ENCODE measurements at places on chromosomes 4 and X.

- no peak for DNase-seq
These were observed 8.3 kb downstream of the RPS4X start for GRCh38 chrX:72268597-72269365.

GRCh38 chr4:71732066-71732465 is 51.8 kb downstream of the GC start:
- no peak for DNase-seq

DNA sequence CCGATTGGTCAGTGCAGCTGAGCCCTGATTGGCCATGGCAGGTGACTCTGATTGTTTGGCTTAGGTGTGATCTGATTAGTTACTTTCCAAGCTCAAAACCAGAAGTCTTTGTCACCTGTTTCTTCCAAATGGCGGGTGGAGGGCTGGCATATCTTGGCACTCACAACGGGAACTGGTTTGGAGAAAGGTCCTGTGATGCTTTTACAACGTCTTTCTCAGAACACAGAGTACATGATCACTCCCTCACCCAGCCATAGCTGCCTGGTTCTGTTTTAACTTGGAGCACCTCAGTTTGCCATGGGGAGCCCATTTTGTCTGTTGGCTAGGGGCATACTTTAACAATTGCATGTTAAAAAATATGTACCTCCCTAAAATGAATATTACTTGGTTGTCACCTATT is 13.0 kb upstream of the XK start:
- DNase-seq: no peak

DNA sequence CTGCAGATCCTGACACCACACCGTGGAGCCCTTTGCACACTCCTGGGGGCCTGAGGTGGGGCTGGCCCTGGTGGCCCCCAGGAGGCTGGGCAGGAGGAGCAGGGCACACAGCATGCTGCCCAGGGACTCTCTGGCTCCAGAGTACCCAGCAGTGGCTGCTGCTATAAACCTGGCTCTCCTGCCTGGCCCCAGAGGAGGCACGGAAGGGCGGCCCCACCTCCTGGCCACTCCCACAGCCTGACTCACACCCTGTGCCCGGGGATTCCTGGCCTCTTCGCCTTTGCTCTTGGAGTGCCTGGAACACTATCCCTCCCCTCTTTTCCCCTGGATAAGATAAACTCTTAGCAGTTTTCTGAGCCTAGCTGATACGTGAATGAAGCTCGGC is at the start of gene PSAPL1:
Gene PSAPL1 (minus strand): TSS at position 165 of the 385 bp plus-strand sequence. CDS start 51 bp downstream, at position 114.
- DNase-seq: peak; percentile 56

DNA sequence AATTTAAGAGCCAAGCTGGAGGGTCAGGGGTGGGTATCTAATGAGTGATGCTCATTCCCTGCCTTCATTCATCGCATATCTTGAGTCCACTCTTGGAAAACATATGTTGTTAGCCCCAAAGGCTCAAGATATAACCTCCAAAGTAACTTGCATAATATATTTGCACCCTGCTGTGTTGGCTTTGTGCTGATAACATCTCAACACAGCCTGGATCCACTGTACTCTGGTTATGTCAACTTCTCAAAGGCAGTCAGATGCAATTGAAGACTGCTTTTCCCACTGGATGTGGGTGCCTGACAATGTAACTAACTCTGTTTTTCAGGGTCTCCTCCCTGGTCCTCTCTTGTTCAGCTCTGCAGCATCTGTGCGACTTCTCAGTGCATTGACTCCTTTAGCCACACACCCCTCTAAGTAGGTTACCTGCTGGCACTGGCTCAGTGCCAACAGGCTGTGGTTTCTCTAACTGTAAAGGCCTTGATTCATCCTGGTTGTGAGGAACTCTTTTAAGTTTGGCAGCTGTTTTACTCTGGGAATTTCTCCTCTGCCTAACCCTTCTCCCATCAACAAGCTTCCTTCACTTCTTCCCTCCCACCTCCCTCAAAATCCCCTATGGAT is 28.1 kb downstream of the SLC16A2 start:
- no peak for DNase-seq

GRCh38 chr4:145528601-145529000 is 46.9 kb downstream of the SMAD1 start:
- no peak for DNase-seq

- no peak for DNase-seq
These were observed 57.1 kb upstream of the LIMCH1 start for GRCh38 chr4:41480896-41481311.

DNA sequence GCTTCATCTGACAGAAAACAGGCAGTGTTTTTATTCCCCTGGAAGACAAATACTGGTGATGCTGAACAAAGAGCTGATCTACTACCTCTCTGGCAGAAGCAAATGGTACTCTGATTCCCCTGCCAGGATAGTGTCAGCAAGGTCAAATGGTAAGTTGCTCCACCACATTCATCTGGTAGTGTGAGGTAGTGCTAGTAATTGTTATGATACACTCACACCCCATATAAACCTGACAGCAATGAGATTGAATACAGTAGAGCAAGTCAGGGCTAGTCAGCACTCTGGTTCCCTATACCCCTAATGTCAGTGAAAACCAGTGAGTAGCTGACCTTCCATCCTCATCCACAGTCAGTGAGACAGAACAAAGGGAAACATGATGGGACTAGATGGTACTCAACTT is 3.4 kb upstream of the SPIN4 start:
- no peak for DNase-seq

- no peak for DNase-seq
These were observed 126.2 kb downstream of the SLC39A8 start for GRCh38 chr4:102219129-102219528.

GRCh38 chrX:102491766-102492165 is 20.2 kb upstream of the TCP11X2 start:
- DNase-seq: no peak

DNA sequence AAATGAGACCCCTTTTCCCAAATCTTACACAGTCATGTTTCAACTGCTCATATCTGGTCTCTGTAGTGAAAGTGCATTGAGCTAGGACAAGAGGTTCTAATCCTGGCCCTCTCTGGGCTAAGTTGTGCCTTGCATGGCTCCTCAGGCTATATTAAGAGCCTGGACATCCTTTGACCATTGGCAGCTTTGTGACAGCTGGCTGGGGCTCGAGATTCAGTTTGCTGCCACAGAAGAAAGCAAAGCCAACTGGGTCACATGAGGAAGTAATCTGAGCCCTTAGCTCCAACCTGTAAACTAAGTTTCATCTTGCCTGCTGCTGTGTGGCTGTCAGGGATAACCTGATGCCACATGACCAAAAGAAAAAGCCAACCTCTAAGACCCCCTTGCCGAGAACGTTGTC is 51.8 kb upstream of the JADE1 start:
- no peak for DNase-seq

GRCh38 chr4:166274136-166274761 is 401.2 kb downstream of the TLL1 start:
- no peak for DNase-seq

GRCh38 chr4:53088152-53088551 is 226.0 kb downstream of the RASL11B start:
- DNase-seq: no peak

- no peak for DNase-seq
These were observed 194.0 kb upstream of the TTC29 start for GRCh38 chr4:147139455-147140198.

GRCh38 chr4:7981738-7982394 is 42.2 kb upstream of the AFAP1 start:
- peak; percentile 51 for DNase-seq

GRCh38 chrX:95318882-95319281 is 1365.8 kb upstream of the DIAPH2 start:
- no peak for DNase-seq

DNA sequence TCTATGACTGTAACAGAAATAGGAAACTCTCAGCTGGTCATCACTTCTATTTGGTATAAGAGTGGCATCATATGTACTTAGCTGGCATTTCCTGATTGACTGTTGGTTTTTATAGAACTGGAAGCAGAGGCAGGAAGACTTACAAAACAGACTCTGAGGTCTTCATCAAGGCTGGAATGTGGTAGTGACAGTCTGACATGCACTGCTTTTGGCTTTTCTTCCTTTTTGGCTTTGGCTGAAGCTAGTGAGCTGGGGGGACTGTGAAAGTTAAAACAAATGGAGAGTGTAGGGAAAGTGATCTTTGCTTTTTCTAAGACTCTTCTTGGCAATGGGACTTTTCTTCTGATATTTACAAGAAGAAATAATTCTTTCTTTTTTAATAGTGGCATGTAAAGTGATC is 121.1 kb upstream of the SLC4A4 start:
- DNase-seq: no peak

GRCh38 chr4:83862471-83862870 is 326.6 kb downstream of the GPAT3 start:
- DNase-seq: no peak

GRCh38 chr4:149574971-149575370 is 240.7 kb downstream of the IQCM start:
- DNase-seq: no peak

DNA sequence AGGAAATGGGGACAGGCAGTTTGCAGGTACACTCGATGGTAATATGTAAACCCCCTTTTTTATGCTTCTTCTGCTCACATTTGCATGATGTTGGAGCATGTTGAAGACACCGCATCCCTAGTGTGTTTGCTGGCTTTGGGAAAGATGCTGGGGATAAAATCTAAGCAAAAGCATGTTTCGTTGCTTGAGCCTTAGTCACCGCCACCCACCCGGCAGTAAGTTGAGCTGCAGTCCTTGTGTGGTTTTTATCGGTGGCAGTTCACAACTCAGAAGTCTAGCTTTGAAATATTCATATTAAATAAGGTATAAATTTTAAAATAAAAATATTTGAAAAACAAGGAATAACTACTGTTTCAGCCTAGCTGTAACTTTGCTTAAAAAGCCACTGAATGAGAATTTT is 21.7 kb upstream of the MND1 start:
- DNase-seq: no peak

GRCh38 chr4:113243312-113243711 is 193.9 kb downstream of the ANK2 start:
- DNase-seq: no peak

DNA sequence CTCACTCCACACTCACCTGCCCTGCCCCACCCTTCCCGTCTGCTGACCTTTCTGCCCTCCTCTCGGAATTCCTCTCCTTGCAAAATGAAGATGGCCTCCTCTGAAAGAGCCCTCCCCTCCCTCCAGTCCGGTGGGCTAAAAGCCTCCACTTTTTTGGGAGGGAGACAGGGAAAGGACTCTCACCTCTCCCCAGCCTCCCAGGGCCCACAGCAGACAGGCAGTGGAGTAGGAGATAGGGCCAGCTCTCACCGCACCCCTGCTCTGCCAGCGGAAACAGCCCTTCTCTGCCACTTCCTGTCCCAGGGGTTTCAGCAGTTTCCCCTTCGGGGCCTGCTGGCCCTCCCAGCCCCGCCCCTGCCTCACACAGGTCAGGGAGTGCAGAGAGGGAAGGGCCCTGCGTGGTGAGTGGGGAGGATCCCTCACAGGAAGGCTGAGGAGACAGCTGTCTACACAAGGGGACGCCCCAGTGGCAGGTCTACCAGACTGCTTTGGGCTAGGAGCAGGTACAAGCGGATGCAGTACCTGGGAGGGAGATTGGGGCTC is 18.2 kb downstream of the ELF4 start:
- DNase-seq: no peak

GRCh38 chrX:152806035-152806434 is 24.5 kb downstream of the CETN2 start:
- no peak for DNase-seq

GRCh38 chr4:108794136-108794535 is 31.3 kb upstream of the ETNPPL start:
- no peak for DNase-seq

- DNase-seq: no peak
These were observed 133.5 kb downstream of the BTC start for GRCh38 chr4:74660866-74661265.

DNA sequence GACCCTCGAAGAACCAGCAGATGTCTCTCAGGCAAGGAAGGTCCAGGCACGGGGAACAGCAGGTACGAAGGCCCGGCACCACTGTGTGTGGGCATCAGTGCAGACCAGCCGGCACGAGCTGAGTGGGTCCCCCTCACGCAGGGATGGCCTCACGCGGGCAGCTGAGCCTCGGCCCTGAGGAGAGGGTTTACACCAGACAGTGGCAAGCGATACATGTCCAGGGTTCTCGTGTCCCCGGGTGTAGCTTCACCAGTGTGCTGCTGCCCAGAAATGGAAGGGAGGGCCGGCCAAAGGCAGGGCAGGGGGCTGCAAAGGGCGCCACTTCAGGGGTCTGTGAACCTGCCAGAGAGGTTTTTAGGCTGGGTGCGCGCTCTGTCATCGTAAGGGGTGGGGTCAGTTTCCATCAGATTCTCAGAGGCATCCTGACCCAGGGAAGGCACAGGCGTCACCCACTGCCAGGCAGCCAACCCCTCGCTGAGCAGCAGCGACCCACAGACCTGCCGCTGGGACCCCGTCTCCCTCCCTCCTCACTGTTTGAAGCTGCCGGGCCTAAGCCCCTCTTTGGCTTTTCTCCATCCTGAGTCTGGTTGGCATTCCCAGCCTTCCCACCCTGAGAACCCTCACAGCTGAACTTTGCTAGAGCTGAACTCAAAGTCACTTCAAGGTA is 107.0 kb downstream of the CPZ start:
- DNase-seq: no peak

DNA sequence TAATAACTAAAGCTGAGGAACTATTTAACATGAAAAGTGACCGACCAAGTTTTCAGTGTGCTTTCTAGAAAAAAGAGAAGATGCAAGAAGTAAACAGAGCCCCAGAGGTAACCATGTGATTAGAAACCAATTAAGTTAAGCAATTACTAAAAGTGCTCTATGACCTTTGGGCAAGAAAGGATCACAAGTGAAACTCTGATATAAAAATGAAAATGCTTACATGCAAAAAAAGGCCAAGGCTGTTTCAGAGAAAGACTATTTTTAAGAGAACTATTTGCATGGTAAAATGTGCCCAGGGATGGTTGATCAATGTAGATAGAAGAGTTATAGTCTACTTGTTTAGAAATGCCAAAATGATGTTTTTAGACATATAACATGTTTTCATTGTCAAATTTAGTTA is 22.0 kb downstream of the KLHL15 start:
- no peak for DNase-seq

DNA sequence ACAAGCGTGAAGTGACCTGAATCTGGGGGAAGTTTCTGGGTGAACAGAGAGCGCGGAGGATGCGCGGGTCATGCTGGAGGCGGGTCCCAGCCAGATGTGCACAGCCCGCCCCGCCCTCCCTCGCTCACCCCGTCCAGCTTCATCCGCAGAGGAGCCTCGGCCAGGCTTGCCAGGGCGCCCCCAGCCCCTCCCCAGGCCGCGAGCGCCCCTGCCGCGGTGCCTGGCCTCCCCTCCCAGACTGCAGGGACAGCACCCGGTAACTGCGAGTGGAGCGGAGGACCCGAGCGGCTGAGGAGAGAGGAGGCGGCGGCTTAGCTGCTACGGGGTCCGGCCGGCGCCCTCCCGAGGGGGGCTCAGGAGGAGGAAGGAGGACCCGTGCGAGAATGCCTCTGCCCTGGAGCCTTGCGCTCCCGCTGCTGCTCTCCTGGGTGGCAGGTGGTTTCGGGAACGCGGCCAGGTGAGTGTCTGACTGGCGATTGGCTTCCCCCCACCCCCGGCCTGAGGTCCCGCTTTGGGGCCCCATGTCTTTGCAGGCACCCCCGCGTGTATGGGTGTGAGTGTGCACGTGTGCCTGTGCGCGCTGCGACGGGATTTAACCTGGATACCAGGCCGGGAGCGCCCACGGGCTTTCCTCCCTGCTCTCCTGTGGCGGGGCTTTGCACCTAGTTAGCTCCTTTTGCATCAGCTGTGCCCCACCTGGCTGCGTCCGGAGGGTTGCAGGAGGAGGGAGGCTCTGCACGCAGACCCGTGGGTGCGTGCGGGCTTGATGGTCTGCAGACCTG is at the start of gene EGFL6:
Gene EGFL6 (plus strand): TSS at position 123 of the 782 bp plus-strand sequence. CDS start 261 bp downstream, at position 384.
- no peak for DNase-seq
